ENCODE measurements at places on chromosomes 13 and 19.

GRCh38 chr13:48838193-48838973, 137.3 kb upstream of the FNDC3A start:
- no peak for DNase-seq

DNA sequence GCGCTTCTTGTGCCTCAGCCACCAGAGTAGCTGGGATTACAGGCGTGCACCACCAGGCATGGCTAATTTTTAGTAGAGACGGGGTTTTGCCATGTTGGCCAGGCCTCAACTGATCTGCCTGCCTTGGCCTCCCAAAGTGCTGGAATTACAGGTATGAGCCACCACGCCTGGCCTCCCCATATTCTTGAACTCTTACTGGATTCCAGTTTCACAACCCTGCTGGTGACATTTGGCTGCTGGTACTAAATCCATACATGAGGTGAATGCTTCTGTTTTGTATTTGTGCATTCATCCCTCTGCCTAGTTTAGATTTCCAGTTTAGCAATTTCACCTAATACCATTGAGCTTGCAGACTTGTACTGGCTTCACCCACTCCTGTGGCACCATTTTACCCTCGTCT, 13.9 kb downstream of the SLC25A15 start:
- no peak for DNase-seq

GRCh38 chr13:111638233-111638632, 317.8 kb downstream of the TEX29 start:
- no peak for DNase-seq

DNA sequence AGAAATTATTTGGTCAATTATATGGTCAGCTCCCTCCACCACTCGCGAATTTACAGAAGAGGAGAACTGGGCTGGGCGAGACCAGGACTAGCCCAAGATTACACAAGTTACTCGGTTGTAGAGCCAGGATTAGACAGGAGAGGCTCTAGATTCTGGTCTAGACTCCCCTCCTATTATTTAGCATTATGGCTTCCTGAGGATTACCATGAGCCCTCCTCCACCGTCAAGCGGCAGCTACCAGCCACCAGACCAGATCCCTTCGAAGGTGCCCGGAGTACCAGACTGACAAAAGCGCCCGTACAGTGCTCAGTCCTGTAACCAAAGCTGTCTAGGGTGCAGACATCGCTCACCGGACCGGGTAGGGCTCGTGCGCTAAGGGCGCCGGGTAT, 497 bp upstream of the MLNR start:
- DNase-seq: peak; percentile 18

DNA sequence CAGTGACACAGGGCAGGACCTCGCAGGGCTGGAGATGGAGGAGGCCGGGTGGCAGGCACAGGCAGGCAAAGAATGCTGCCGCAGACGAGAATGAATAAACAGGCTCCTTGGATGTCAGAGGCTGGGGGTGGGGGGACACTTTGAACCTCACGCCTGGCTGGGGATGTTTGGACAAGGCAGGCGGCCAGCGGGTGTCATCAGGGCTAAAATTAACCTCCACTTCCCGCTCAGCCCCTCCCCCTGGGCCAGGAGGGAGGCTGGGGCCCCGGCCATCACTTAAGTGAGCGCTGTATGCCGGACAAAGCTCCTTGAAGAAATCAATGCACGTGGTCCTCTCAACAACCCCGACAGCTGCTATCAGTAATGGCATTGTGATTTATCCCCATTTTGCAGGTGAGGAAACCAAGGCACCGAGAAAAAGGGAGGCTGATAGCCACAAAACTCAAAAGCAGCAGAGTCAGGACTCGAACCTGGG, 10.3 kb upstream of the FUT5 start:
- DNase-seq: no peak

DNA sequence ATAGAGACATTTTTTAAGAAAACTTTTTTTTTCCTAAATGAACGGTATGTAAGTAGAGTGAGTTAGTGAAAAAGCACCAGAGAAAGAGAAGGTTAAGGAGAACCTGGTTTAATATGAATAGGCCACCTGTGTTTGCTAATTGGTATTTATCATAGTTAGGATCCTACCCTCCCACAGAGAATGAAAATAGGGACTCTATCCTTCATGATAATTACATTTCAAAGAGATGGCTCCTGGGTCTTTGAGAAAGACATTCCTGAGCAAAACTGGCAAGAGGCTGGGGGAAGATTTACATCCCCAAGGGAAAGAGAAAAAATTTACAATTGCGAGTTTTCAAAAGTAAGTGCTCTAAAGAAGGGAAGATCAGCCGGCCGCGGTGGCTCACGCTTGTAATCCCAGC, 1284.5 kb downstream of the SLITRK1 start:
- no peak for DNase-seq

DNA sequence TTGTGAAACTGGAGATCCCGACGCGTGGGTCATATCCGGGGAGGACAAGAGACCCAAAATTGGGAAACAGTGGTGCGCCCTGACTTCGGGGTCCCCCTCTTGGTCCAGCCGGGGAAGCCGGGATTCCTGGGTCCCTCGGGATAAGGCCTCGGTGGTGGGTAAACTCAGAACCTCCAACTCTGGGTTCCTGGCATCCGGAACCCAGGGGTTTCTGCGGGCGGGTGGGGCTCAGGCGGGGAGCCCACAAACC, 688 bp downstream of the ZFP36 start:
- no peak for DNase-seq

DNA sequence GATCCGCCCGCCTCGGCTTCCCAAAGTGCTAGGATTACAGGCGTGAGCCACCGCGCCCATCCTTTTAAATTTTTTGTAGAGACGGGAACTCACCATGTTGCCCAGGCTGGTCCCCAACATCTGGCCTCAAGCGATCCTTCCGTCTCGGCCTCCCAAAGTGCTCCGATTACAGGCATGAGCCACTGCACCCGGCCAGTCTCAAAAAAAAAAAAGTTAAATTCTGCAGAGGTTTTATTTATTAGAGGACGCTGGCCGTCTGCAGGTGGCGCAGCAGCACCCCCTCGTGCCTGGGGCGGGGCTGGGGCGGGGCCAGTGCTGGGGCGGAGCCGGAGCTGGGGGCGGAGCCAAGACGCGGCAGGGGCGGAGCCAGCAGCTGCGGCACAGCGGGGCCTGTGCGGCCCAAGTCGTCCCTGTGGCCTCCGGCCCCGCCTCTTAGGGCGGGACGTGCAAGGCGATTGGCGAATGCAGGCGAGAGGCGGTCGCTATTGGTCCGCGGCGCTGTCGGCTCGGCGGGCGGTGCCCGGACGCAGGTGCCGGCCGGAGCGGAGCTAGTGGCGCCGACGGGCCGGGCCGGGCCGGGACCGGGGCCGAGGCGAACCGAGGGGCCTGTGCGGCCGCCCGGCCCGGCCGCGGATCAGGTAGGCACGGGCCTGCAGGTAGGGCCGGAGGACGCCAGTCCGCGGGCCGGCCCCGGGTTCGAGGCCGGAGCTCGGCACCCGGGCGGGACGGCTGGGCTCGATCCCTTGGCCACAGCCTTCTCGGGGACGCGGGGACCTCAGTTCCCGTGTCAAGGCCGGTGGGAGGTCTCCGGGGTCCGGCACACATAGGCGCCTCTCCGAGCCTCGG, at the start of gene MARCHF2:
MARCHF2 (plus strand) TSS at position 523 of the 846 bp plus-strand sequence. CDS start 8,536 bp downstream, outside the sequence.
- peak; percentile 99 for DNase-seq

DNA sequence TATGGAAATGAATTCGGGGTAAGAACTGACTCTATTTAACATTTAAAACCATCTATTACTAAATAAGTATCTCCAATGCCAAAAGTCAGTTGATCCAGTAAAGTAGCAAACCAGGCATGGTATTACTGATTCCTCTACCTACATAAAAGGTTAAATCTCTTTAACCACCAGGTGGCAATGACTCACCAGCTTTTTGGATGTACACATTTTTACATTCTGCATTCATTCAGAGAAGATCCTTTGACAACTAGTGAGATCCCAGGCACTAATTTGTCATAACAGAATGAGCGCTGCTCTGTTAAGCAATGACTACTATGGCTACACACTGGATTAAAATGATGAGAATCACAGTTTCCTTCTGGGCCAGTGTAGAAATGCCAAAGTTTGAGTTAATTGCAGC, 329.8 kb upstream of the GPC6 start:
- peak; percentile 51 for DNase-seq

DNA sequence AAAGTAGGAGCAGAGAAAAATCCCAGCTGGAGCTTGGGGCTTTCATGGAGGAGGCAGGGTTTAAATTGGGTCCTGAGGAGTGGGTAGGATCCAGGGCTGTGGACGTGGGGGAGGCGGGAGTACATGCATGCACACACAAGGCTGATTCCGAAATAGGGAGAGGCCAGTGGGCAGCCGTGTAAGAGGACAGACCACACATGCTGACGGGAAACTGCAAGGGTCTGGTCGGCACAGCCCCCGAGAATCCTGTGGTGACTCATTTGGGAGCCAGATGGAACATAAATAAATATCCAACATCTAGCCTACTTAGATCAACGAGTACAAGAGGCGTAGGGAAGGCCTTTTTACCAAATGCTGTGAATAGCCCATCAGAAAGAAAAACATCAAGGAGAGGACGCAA, 216.3 kb upstream of the ZNF507 start:
- DNase-seq: no peak

DNA sequence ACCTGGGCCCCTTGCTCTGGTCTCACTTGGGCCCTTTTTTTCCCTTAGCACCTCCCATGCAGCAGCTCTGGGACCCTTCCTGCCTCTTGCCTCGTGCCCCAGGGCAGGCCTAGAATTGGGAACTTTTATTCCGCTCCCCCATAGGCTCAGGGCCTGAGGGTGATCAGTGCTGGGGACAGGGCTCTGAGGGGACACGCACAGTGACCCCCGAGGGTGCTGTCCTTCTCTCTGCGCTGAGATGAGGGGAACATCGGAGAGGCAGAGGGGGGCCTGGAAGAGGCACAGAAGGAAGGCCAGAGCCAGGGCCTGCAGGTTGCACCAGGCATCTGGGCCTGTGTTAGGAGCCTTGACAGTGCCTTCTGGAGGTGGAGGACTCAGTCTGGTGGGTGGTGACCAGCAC, 10.8 kb downstream of the EPN1 start:
- no peak for DNase-seq

DNA sequence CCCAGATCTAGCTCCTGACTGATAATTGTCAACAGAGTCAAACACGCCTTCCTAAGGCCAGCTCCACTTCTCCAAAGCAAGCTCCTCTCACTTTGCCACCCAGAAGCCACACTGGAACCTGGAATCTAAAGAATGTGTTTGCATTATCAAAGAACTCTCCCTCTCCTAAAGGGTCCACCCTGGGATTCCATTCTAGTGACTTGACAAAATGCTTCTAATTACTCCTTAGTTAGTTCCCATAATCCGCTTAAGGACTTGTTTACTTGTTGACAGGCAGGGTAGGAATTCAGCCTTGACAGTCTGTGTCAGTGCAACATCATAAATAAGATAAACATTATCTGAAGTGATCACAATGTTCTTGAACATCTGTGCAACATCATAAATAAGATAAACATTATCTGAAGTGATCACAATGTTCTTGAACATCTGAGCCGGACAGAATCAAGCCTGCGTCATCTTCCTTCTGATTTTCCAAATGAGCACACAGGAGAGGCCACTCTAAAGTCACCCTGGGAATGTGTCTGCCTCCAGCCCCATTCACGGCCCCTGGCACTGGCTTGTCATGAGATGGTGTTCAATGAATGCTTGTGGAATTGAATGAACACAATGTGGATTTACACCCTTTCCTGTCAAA, 512.1 kb downstream of the IRS2 start:
- no peak for DNase-seq

DNA sequence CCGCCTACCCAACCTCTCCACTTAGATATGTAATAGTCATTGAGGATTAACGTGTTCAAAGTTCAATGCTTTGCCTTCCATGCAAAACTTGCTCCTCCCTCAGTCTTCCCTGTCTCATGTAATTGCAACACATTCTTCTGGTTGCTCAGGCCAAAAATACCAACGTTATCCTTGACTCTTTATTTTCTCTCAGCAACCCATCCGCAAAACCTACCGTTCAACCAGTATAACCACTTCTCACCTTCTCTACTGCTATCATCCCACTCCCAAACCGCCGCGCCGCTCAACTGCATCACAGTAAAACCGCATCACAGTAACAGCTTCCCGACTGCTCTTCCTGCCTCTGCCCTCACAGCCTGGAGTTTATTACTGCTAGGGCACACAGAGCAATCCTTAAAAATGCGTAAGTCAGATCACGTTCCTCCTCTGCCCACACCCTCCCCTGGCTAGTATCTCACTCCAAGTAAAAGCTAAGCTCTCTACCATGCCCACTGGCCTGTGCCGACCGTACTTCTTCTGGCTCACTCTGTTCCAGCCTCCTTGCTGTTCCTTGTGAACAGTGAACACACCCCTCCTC, 8.2 kb downstream of the MTIF3 start:
- DNase-seq: no peak

DNA sequence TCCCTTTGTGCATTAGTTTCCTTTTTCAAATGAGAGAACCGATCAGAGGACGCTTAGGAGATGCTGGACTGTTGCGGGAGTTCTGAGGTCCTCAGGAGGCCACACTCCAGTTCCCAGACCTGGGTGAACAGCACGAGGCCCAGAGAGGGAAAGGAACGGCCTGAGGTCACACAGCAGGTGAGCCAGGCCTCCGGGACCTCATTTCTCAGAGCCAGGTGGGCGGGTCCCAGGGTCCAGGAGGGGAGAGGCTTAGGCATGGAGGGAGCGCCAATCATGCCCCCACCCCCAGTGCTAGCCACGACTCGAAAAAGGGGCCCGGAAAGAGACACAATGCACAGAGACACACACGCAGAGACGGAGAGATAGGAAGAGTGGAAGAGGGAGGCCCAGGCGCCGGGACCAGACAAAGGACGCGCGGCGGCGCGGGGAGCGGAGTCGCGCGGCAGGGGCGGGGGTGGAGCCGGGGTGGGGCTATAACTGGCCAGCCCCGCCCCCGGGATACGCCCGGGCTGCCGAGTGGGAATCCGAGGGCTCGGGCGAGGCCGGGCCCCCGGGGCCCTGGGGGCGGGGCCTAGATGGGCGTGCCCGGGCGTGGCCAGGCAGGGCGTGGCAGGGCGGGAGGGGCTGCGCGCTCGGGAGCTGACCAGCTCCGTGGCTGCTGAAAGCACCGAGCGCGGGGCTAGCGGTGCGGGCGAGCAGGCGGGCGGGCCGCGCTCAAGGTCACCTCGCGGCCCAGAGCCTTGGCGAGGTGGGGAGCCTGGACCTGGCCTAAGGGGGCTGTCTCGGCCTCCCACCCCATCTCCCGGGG, 1.6 kb downstream of the ELAVL3 start:
- peak; percentile 74 for DNase-seq

DNA sequence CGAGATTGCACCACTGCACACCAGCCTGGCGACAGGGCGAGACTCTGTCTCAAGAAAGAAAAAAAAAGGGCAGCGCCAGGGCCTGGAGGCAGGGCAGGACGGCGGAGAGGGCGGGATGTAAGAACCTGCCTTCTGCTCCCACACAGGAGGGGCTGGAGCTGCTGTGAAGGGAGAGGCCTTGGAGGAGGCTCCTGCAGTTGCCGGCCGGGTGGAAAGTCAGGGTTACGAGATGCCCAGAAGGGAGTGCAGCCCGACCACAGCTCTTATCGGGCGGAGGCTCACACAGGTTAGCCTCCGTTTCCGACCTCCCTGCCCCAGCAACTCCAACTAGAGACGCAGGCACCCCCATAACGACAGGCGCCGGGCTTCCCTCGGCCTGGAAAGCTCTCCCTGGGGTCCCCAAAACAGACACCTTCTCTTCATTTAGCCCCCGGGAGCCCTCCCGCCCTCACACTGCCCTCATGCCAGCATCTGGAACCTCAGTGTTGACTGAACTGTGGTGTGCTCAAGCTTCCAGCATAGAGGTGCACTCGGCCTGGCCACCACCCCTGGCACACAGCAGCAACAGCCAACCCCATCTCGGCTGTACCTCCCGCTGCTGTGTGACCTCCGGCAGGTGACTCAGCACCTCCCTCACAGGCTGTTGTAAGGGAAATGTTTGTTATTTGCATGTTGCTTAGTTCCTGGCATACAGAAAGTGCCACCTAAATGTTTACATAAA, 1.4 kb downstream of the PLPP2 start:
- no peak for DNase-seq

Data from HEK293T (cell line).